ENCODE measurements at places on chromosomes 6 and 20.

- DNase-seq = no peak
Measured at GRCh38 chr6:158816329-158816728, 2.8 kb downstream of the EZR start.

- DNase-seq = no peak
Measured at GRCh38 chr20:14960831-14961230, 623.4 kb upstream of the FLRT3 start.

DNA sequence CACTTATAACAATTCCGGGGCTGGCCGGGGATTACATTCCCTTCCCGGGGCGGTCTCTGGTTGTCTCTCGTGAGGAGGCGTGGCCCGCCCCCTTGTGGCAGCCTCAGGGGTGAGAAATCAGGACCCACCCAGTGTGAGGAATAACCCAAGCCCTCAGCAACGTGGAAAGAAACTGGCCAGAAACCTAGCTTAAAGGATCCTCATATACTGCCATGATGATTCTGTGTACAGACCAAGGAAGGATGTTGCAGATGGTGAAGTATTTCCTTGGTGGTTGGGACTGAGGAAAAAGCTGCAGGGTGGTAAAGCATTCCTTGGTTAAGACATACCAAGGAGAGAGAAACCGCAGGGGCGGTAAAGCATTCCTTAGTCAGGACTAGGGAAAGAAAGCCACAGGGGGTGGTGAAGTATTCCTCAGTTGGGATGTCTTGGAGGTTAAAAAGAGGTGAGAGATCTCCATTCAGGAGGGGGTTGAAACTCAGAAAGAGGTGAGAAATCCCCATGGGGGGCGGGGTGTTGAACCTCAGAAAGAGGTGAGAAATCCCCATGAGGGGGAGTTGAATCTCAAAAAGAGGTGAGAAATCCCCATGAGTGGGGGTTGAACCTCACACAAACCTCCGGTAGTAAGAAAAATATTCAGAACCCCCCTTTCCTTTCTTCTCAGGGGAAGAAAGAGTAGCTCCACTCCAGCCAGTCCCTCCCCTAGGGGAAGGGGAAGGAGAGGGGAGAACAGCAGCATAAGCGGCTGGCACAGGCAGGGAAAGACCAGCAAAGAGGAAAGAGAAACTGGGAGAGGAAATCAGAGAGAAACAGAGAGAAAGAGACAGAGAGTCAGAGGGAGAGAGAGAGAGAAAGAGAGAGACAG is 238.1 kb downstream of the RNGTT start:
- DNase-seq = no peak

GRCh38 chr6:7251646-7252260 is 61.2 kb downstream of the SSR1 start:
- DNase-seq = no peak

- no peak for DNase-seq
Measured at GRCh38 chr6:19905584-19905983, 68.4 kb downstream of the ID4 start.

GRCh38 chr20:37384683-37385174 is 38.8 kb downstream of the SRC start:
- DNase-seq = peak; percentile 72

- DNase-seq = no peak
Measured at GRCh38 chr20:58023781-58024180, 204.7 kb downstream of the ANKRD60 start.

- DNase-seq = no peak
Measured at GRCh38 chr20:39568109-39568508, 606.0 kb downstream of the DHX35 start.

DNA sequence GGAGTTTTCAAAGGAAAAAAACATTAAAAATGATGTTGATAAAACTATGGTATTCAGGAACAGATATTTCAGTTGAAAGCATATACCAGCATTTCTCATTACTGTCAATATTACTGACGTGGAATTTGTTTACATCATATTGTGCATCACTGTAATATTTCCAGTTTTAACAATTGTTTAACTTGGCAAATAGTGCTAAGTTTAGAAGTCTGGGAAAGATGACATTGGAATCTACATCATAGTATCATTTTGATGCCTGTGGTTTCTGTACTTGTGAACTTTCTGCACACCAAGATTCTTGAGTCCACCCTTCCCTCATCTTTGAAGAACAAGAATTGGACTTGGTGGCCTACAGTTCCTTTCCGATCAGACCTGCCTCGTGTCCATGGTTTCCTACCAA is 98.1 kb downstream of the RALGAPA2 start:
- no peak for DNase-seq

- DNase-seq = no peak
Measured at GRCh38 chr6:149929422-149929821, 6.5 kb upstream of the RAET1G start.

DNA sequence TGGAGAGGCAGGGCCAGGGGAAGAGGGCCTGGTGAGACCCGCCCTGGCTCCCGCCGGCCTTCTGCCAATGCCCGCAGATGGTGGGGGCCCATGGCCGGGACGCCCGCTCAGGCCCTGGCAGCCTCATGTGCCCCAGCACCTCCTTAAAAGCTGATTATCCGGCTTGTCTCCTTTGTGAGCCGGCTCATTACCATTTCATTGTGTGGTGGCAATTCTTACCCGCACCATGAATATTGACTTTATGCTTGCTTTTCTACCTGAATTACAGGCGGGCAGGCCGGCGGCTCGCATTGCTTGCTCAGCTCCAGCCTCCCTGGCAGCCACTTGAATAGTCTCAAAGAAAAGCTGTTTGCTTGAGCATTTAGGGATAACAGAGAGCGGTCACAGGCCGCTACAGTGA is 120.0 kb upstream of the JAG1 start:
- no peak for DNase-seq

DNA sequence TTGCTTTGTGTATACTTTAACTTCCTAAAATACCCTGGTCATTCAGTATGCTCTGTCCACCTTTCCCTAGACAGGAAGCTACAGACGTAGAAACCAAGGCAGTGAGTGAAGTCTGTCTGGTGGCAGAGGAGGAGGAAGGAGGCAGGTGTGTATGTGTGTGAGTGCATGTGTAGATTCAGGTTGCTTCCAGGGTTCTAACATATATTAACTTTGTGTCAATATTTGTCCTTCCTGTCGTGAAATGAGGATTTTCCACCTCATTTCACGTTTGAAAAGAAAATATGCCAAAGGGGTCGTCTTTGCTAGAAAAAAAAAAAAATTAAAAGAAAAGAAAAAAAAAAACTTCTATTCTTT is 411.5 kb downstream of the PKHD1 start:
- DNase-seq = no peak

- no peak for DNase-seq
Measured at GRCh38 chr20:59992526-59993084, 34.4 kb downstream of the CDH26 start.

DNA sequence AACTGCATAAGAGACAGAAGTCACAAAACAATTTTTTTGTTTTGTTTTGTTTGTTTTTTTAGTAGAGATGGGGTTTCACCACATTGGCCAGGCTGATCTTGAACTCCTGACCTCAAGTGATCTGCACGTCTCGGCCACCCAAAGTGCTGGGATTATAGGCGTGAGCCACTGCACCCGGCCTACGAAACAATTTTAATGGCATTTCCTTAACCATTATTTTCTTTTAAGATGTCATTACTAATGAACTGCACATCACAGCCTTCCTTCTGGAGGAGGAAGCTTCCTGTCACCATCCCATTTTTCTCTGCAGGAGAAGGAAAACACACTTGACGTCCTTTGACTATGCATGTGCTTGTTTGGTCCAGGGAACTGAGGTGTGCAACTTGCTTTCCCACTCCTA is 125.3 kb upstream of the AKIRIN2 start:
- no peak for DNase-seq

DNA sequence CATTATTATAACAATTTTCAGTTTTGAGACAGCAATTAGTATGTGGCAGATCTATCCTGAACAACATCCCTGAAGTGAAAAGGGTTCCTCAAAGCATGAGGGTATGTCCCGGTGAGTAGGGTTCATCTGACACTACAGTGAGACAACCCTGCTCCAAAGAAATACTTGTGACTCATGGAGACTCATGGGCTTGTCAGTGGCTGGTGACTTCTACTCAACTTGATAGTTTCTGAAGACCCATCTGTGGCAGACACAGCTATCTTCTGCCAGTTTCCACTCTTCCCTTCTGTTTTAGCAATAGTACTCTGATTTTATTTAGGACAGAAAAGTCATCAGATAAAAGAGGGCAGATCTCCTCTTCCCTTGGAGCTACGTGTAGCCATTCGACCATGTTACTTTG is 41.4 kb downstream of the MAP3K7 start:
- no peak for DNase-seq

- DNase-seq = no peak
Measured at GRCh38 chr6:168157272-168158212, 78.5 kb upstream of the FRMD1 start.

DNA sequence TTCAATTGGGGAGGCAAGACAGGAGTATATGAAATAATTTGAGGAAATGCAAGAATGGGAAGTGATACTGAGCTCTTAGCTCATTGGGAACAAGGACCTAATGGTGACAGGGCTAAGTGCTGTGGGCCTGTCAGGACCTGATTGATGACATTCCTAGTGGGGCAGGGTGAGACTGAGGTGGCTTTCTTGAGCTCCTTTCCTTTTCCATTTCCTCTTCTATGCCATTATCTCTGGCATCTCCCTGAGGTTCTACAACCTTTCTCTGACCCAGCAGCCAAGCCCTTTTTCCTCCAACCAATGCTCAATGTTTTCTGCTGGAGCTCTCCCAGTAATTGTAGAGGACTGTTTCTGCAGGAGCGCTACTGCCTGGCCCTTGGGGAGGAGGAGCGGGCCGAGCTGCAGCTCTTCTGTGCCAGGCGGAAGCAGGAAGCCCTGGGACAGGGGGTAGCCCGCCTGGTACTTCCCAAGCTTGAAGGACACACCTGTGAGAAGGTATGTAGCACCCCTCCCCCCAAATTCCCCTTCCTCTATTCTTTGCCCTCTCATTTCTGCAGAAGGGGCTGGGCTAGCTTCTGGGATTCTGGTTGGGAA is 2.8 kb upstream of the TOMM6 start:
- no peak for DNase-seq

GRCh38 chr20:25136056-25136455 is 54.1 kb upstream of the VSX1 start:
- DNase-seq = no peak

DNA sequence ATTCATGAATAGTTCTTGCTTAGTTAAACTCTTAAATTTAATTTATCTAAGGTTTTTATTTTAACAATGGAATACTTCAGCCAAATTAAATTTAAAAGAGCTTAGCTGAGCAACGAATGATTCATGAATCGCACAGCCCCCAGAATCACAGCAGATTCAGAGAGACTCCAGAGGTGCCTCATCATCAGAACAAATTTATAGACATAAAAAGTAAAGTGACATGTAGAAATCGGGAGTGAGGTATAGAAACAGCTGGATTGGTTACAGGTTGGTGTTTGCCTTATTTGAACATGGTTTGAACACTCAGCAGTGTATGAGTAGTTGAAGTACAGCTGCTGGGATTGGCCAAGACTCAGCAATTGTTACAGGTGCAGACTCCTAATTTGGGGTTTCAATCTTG is 132.7 kb upstream of the MAP3K4 start:
- no peak for DNase-seq

- no peak for DNase-seq
Measured at GRCh38 chr20:47440857-47441773, 60.6 kb upstream of the NCOA3 start.

DNA sequence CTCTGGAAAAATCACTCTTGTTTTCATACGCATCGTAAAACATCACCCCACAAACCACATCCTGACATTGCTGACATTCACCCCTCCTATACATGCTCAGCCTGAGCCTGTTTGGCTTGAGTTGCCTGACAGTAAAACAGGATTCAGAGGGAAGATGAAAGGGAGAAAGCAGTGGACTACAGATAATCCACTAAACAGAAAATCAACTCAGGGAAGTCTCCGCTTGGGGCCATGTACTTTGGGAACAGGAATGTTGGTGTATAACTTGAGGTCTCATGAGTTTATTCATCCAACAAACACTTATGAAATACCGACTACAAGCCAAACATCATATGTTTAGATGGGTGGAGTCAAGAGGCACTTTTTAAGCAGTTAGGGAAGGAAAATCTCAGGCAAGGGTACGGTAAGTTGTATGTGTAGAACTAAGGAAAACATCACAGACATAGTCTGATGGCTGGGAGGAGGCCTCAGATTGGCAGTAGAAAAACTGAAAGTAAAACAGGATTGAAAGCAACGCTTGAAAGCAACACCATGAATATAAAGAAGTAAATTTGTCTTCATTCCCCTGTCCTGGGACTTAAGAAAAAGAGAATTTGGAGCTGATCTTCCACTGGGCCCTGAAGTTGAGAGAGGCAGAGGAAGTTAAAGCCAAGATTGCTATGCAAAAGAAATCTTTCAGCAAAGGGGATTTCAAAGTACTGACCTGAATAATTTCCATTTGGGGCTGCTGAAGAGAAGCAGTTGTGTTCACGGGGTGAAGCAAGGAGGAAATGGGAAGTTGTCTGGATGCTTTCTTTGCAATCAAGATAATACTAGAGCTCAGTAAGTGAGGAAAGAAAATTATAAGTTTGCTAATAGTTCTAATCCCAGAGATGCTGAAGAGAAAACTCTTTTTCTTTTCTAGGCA is 28.8 kb downstream of the PDE7B start:
- DNase-seq = peak; percentile 18

- DNase-seq = no peak
Measured at GRCh38 chr20:2282181-2282580, 13.6 kb upstream of the TGM3 start.

DNA sequence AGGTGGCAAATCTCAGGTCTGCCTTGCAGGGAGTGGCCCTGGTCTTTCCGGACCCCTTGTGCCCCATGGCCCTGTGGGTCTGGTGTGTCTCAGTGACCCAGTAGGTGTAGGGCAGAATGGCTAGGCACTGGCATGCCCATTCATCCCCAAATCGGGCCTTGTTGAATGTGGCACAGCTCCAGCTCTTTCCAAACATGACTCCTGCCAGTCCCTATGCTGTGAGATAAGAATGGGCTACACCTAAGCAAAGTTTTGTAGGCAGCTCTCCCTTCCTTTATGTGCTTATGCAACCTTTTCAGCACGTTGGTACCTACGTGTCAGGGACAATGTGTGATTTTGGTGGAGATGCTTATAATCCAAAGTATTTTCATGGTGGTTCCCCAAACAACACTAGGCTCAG is 33.9 kb downstream of the FOXO3 start:
- DNase-seq = no peak

DNA sequence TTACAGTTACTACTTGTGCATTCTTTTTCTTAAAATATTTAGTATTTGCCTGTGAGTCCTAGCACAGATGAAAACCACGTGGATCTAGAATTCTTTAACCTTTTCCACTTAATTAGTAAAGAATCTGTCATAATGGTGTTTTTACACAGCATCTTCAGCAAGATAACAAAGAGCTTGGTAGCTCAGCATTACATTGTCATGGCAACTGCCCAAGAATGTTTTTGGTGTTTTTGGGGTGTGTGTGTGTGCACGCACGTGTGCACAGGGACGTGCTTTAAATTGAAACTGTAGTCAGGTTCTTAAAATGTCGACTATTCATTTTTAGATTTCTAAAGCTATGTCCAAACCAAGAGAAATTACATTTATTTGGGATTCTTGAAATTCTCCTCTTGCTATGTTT is 108.0 kb downstream of the FIG4 start:
- DNase-seq = no peak

- DNase-seq = no peak
Measured at GRCh38 chr20:33669224-33669623, 2.5 kb downstream of the ACTL10 start.

GRCh38 chr20:796921-797320 is 28.6 kb upstream of the SLC52A3 start:
- no peak for DNase-seq

- no peak for DNase-seq
Measured at GRCh38 chr6:91634791-91635190, 1047.9 kb upstream of the MAP3K7 start.

GRCh38 chr20:24537210-24537609 is 67.8 kb downstream of the SYNDIG1 start:
- DNase-seq = no peak

All from activated CD4-positive, alpha-beta T cell treated with anti-CD3 and anti-CD28 coated beads for 24 hours (primary cell).